ENCODE measurements at places on chromosomes 6 and 20.

DNA sequence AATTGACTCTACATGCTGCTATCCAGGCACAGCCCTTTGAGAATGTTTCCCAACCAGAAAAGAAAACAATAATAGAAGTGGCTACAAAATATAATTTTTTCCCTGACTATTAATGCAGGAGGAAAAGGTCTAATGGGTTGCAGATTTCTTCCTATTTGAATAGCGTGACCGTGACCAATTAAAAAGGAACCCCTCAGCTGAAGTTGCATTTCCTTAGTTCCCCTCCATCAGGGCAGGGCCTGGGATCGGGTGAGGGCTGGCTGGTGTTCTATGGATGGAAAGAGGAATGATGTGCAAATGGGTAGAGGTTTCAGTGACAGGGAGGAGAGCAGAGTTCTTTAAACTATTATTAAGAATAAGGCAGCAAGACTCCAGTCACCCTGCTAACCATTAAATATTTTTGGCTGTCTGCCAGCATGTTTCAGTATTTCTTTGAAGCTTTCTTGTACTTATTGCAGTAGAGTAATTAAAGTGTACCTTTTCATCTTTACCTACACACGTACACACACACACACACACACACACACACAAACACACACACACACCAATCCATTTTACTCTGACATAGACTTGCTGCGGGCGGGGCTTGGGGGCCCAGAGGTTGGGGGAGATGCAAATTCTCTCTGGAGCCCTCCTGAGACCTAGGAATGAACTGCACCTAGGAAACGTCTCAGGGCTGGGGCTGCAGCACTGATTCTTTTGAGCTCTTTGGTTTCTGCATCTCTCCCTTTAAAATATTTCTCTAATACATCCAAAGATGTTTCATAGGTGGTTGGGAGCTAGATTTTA lies 154.8 kb upstream of the SLC35B3 start:
- no peak for DNase-seq

- peak; percentile 83 for DNase-seq
Observed at GRCh38 chr6:53171605-53172467, 23.2 kb upstream of the GCM1 start.

GRCh38 chr20:44549123-44549522 lies 27.3 kb upstream of the SERINC3 start:
- DNase-seq: no peak

- no peak for DNase-seq
Observed at GRCh38 chr20:43514648-43514999, 7.1 kb downstream of the L3MBTL1 start.

DNA sequence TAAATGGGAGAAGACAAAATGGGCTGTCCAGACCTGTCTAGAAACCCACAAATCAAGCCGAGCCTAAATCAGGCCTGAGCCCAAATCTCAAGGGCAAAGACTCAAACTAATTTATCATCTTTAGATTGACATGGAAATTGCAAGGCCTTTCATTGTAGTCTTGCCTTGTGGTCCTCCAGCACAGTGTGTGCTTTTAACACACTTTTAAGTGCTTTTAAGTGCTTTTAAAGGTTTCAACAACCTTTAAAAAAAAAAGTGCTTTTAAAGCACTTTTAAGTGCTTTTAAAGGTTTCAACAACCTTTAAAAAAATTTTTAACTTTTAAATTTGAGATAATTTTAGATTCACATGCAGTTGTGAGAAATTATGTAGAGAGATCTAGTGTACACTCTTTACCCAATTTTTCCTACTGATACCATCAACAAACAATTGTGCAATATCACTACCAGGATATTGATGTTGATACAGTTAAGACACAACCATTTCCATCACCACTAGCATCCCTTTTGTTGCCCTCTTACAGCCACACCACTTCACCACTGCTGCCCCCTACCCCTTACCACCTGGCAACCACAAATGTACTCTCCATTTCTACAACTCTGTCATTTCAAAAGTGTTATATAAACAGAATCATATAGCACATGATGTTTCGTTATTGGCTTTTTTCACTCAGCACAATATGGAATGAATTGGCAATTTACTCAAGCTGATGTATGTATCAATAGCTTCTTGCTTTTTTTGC lies 23.1 kb upstream of the DCBLD1 start:
- no peak for DNase-seq

- no peak for DNase-seq
Observed at GRCh38 chr6:109671733-109672132, 19.3 kb downstream of the AK9 start.

DNA sequence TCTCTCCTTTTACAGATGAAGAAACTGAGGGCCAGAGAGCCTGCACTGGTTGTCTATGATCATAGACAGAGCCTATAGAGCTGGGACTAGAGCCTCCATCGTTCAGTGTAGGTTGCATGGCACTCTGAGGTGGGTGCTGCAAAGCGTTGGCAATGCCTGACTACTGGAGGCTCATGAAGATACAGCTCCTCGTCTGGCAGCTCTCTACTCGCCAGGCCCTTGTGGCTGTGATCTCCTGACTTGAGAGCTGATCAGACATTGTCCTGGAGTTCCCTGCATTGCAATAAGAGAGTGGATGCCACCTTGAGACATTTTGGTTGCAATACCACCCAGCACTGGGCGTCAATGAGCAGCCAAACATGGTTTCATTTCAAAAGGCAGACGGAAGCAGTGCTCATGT lies 270.1 kb upstream of the ARID1B start:
- DNase-seq: no peak

DNA sequence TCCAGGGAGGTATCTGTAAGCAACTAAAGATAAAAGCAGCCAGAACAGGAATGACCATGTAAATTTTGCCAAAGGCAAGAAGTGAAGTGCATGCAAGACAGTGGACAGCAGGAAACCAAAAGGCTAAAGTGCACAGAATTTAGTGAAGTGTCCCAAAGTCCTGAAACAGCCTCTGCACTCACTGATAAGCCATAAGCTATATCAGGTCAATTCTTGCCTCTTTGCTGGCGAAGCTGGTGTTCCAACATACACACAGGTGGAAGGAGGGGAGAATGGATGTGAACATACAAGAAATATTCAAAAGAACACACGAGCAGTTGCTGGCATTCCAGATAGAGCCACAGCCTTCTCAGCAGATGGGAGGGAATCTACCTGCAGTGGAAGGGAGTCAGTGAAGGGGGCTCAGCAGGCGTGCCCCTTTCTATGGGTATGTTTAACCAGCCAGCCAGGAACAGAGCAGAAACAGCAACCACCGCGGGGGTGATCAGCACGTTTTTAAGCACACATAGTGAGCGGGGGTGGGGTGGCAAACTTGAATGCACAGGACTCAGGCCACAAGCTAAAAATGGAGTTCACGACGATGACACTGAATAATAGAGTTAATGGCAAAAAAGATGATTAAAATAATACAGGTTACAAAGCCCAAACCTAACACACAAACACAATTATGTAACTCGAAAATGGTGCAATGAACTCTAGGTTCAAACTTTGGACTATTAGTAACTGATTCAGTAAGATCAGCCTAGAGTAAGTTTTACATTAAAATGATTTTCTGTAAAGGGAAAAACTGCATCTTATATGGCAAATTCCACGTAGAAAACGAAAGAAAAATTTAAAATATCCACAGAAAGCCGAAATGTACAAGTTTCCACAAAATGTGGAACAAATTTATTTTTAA lies 1.2 kb downstream of the ECI2 start:
- DNase-seq: no peak

DNA sequence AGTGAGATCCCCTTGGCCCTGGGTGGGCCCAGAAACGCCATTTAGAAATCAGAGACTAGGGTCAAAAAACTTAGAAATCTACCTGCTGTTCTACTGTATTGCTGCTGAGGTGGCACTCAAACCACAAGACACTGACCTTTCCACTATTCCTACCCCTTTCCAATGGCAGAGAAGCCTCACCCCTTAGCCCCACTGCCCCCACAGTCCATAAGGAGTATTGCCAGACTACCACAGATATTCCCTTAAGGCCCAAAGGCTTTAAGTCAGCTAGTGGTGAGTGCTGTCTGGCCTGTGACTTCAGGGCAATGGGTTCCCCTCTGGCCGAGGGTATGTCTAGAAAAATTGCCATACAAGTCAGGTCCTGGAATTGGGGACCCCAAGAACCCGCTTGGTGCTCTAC lies 656.1 kb downstream of the COL12A1 start:
- no peak for DNase-seq

GRCh38 chr6:45326698-45327417 lies 1.3 kb upstream of the RUNX2 start:
- no peak for DNase-seq

GRCh38 chr20:22729180-22729579 lies 144.8 kb upstream of the FOXA2 start:
- no peak for DNase-seq

DNA sequence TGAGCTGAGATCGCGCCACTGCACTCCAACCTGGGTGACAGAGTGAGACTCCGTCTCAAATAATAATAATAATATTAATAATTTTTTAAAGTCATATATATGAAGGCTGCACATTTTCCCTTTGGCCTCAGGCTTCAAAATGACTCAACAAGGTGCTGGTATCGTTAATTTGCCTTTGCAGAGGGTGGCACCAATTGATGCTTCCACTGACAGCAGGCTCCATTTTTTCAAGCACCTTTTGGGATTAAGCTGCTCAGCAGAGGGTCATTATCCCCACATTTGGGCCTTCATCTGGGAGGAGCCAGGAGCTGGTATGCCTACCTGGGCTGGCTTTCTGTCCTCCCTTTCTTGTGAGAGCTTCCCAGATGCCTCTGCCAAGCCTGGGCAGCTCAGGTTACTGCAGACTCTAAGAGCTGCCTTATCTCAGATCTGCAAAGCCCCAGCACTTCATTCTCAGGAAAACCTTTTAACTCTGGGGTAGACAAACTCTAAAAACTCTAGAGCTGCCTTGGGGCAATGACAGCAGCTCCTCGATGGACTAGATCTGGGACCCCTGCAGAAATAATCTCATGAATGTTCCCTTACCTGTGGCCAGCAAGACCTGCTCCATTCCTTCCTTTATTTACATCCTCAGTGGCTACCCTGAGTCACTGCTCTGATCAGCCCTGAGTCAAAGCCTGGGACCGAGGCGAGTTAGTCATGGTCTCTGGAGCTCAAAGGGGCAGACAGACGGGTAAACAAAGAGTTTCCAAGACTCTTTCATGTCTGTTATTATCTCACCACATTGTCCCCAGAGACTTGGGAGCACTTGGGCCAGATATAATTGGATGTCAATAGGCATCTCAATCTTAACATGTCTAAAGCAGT lies 80.0 kb upstream of the EYA2 start:
- no peak for DNase-seq

DNA sequence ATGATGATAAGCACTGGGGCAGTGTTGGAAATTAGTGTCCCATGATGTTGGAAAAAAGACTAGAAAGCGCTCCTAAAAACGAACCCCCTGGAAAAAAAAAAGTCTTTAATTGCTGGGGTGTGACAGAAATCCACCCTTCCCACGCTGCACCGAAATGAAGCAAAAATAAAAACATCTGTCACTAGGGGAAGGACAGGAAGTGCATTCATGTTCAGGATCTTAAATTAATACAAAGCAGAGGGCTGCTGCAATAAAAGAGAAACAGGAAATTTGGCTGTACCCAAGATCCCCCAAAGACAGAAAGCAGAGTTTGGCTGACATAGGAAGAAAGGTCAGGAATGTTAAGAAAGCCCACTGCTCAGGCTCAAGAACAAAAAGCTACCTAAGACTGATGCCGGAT lies 333.9 kb downstream of the TBC1D32 start:
- DNase-seq: no peak

DNA sequence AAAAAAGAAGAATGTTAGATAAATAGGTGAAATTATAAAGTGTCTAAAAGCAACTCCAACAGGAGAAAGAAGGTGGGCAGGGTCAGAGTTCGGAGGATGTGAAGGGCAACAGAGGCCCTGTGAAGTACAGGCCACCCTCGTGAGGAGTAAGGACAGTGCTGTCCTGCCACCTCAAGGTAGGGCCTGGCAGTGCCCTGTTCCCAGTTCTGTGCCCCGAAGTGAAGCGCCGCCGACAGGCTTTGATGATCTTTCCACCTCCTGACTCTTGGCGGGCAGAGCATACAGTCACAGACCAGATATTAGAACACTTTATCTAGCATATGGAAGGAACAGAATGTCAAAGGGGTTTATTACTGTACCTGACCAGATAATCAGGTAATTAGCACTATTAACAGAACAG lies 75.8 kb downstream of the GJA10 start:
- DNase-seq: no peak

GRCh38 chr20:34703424-34704176 lies 544 bp upstream of the TP53INP2 start:
- no peak for DNase-seq

DNA sequence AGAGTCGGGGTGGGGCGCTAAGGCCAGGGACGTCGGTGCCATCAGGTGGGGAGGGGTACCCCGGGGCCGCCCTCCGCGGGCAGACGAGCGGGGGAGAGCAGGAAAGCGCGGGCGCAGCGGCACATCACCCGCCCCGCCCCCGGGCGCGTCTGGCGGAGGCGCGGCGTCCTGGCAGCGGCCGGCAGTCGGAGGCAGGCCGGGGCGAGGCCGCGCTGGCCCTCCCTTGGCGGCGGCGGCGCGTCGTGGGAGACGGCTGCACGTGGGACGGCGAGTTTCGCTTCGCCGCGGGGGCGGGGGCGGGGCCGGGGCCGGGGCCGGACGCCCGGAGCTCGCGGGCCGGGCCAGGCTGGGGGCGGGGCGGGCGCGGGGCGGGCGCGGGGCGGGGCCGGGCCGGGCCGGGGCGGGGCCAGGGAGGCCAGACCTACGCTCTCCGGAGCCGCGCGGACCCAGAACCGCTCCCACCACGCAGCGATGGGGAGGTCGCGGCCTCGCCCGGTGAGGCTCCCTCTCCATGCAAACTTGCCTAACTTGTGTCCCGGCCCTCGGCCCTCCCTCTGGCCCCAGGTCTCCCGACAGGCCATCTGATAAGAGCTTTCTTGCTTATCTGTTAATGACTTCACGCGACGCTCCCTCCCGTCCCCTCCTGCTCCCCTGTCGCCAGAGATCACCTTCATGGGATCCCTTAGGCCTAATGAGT lies 12.5 kb downstream of the ITPR3 start:
- DNase-seq: peak; percentile 22

DNA sequence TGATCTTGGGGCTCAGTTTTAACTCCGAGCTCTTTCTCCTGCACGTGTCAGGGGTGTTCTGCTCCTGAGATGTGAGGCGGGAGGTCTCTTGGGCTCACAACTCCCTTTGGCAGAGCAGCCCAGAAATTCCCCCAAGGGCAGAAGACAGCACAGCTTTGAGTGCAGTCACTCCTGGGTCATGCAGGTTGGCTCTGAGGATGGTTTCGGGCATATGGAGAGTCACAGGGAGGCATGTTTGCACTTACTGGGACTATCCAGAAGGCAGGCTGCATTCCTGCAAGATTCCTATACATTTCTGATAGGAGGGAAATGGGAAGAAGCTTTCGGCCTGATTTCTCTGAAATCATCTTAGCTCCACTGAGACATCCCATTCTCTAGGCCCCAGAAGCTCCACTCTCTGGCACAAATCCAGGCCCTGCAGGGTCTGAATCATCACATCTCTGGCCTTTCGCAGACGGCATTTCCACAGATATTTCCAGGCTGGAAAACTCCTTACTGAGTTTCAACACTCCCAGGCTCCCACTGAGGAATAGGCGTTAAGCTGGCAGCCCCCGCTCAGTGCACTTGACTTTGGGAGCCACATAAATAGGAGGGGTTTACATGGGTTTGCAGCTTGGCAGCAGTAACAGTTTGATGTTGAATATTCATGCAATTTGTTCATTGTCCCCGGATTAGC lies 39.7 kb downstream of the AGPAT4 start:
- DNase-seq: no peak

- DNase-seq: no peak
Observed at GRCh38 chr20:43460830-43461200, 3.1 kb downstream of the SRSF6 start.

All from activated CD4-positive, CD25-positive, alpha-beta regulatory T cell treated with anti-CD3 and anti-CD28 coated beads, Interleukin-2, amount 50 U/mL, for 16 hours (primary cell).